ENCODE measurements at places on chromosomes 1 and 21.

DNA sequence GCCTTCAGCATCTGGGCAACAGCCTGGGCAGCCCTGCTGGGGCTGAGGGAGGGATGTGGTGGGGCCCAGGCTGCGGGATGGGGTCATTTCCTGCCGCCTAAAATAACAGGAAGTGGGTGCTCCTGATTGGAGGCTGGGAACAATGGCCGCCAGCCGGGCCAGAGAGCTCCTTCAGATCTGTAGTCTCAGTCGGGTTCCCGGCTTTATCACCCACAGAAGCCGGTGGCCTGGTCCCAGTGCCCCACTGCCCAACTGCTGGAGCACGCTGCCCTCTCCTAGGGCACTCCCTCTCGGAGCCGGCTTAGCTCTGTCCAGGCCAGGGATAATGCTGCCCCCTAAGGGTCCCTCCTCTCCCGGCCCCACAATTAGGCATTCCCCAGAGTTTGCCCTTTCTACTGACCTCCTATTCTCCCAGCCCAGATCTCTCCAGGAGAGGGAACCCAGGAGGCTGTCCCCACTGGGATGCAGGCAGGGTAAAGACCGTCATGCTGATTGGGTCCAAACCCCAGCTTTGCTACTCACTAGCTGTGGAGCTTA lies 5.1 kb downstream of the MAP7D1 start:
- peak; percentile 86 for DNase-seq

DNA sequence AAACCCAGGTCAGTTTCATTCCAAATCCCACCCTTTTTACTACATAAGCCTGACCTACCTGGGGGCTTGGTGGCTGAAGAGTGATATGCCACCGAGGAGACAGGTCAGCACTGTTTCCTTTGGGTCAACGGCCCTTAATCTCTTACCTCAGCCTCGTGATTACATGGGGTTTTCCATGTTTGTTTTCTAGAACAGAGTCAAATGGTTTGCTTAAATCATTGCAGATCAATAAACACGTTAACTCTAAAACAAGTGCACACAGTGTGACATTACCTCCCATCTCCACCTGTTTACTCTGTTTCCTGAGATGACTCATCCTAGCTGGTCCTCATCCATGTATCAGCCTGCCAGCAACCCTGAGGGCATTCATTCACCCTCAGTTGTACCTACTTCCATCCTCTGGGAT lies 40.8 kb upstream of the TP53BP2 start:
- DNase-seq, result no peak

DNA sequence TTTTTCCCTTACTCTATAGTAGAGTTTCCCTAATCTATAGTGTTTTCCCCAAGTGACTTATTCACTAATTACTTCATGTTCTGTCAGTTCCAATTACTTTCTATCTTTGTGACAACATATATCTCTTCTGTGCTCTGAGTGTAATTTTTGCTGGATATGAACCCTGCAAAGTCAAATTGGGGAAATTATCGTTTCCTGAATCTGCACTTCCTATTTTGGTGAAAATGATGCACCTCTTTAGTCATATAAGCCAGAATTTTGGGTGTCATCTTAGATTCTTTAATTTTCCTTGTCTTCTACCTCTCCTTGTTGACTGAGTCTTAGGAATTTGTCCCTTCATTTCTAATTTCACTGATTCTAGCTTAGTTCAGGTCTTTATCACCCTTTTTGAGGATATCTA lies 33.4 kb upstream of the PRKACB start:
- no peak for DNase-seq

GRCh38 chr1:228445843-228446650 lies 29.4 kb upstream of the TRIM17 start:
- peak; percentile 76 for DNase-seq

GRCh38 chr1:224333309-224333926 lies 3.4 kb upstream of the NVL start:
- peak; percentile 88 for DNase-seq

- no peak for DNase-seq
Measured at GRCh38 chr1:111786669-111787207, 31.0 kb downstream of the DDX20 start.

- peak; percentile 99 for DNase-seq
Measured at GRCh38 chr1:45686288-45687013, at the start of gene GPBP1L1. GPBP1L1 (minus strand) TSS chr1:45686533; CDS start chr1:45659087, 27,446 bp downstream.

- peak; percentile 46 for DNase-seq
Measured at GRCh38 chr1:61950418-61950817, 208.1 kb downstream of the PATJ start.

DNA sequence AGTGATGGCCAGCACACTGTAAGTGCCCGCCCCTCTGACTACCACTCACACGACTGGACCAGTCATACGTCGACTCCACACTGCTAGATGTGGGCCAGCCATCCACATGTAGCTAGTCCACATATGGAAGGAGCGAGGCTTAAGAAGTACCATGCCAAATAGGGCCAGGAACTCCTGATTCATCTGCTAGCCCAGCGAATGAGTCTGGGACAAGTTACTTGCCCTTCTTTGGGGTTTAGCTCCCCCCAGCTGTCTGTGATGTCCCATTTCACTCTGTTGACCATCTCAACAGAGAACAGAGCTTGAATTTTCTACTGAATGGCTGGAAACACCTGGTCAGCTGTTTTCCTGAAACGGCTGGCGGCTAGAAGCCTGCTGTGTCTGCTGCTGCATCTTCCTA lies 5.8 kb downstream of the CSRP1 start:
- no peak for DNase-seq

- DNase-seq, result peak; percentile 76
Measured at GRCh38 chr1:2468041-2468472, 8.0 kb upstream of the PLCH2 start.

GRCh38 chr1:175415129-175415712 lies 222.6 kb upstream of the KIAA0040 start:
- no peak for DNase-seq

Measured in hematopoietic multipotent progenitor cell treated with erythropoietin and hydrocortisone succinate and interleukin-3 and kit ligand, for 6 days (in vitro differentiated cells).